NCI-H345 (cell line): ENCODE measurements at places on chromosomes 12 and 14.
A peak's percentile ranks its signal among the peaks of the same experiment; 100 is the strongest.

GRCh38 chr12:119989731-119990381, 820 bp downstream of the BICDL1 start:
- DNase-seq = no peak

DNA sequence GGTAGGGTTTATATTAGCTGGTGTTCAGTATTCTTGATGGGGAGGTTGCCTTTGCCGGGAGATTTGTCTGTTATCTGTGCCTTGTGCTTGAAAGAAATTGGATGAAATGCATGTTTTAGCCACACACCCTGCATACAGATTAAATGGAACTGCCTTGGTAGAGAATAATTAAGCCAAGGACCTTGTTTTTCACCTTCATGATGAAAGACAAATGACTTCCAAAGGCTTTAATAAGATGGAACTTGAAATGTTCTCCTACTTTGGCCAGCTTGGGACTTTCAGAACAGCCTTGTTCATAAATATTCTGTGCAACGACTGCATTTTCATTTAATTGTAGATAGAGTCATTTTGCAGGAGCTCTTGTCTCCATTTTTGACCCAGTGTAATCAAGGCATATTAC, 21.2 kb downstream of the JDP2 start:
- no peak for DNase-seq

GRCh38 chr12:91037276-91037675, 20.5 kb downstream of the KERA start:
- no peak for DNase-seq

- no peak for DNase-seq
Measured at GRCh38 chr14:68476212-68477109, 316.4 kb downstream of the ZFP36L1 start.

- no peak for DNase-seq
Measured at GRCh38 chr14:65101631-65102440, 481 bp downstream of the MAX start.

DNA sequence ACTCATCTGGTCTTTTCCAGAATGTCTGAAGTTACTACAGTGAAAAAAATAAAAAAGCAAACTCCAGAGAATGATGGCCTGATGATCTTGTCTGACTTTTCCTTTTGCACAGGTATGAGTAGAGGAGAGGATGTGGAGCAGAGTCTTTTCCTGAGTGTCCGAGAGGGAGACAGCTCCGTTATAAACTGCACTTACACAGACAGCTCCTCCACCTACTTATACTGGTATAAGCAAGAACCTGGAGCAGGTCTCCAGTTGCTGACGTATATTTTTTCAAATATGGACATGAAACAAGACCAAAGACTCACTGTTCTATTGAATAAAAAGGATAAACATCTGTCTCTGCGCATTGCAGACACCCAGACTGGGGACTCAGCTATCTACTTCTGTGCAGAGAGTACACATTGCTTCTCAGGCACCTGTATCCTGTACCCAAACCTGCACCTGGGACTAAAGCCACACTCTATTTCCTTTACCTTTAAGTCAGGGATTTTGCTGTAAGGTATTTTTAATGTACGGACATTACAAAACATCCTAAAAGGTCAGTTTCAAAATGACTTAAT, 75.8 kb upstream of the OR4E1 start:
- no peak for DNase-seq

- DNase-seq = no peak
Measured at GRCh38 chr14:58770491-58770982, 132.8 kb downstream of the DACT1 start.

DNA sequence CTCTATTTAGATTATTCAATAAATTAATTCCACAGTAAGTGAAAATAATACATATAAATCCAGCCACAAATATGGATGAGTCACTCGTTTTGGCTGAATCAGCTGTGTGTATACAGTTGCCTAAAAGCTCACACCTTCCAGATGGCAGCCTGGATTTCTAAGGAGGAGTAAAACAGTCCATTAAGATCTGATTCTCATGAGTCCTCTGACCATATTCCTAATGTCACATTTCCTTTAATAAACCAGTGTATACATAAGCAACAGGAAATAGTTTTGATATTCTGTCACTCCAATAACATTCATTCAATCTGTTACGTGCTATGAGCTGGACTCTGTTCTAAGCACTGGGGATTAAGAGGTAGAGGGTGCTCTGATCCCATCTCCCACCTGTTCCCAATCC, 21.8 kb downstream of the MDM1 start:
- DNase-seq = no peak

DNA sequence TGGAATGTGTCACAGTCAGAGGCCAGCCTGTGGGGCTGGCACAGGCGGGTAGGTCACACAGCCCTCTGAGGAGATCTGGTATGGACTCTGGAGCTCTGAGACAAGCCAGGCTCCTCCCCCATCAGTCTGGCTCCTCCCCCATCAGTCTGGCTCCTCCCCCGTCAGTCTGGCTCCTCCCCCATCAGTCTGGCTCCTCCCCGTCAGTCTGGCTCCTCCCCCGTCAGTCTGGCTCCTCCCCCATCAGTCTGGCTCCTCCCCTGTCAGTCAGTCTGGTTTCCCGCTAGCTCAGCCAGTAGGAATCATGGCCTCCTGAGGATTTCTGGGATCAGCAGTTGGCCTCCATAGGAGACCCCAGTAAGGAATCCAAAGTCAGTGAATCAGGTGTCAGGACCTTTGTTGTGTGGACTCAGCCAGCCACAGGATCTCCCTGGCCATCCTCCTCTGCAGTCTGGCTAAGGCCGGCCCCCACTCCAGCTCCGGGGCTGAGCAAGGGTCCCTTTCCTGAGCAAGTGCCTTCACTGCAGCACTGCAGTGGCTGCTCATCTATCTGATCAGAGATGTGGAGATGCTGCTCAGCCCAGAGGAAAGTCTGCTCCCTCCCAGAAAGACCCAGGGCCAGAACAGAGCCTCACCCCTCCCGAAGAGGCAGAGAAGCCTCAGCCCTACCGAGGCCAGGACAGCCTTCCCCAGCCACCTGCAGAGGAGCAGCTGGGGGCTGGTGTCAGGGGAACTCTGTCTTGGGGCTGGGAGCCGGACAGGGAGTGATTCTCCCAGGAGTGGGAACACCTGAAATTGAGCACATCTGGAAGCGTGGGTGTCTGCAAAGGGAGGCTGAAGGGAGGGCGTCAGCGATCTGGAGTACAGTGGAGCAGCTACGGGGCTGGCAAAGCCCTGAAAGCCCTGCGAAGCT, 35.7 kb downstream of the IQSEC3 start:
- no peak for DNase-seq

GRCh38 chr14:99758121-99758821, 34.9 kb upstream of the EML1 start:
- no peak for DNase-seq

GRCh38 chr14:47826809-47827208, 151.4 kb upstream of the MDGA2 start:
- no peak for DNase-seq

DNA sequence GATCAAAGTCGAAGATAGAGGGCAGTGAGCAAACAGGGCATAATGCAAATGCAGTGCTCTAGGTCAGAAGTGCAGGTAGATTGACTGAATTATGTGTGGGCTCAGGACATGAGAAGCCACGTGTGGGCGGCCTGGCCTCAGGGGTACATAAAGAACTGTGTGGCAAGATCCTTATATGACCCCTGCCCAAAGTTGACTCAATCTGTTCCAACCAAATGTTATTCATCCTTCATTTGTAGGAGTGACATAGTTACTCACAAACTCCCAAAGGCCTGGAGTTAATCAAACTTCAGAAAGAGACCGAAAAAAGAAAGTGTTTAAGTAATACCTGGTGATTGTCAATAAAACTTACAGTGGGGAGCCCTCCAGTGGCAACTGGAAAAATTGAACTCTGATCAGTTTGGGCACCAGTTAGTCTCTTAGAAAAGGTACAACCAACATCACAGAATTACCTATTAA, 150.4 kb upstream of the FAR2 start:
- DNase-seq = no peak

- no peak for DNase-seq
Measured at GRCh38 chr12:114403690-114404066, 2.3 kb downstream of the TBX5 start.

- DNase-seq = no peak
Measured at GRCh38 chr12:27293463-27293862, 39.2 kb upstream of the BMAL2 start.

DNA sequence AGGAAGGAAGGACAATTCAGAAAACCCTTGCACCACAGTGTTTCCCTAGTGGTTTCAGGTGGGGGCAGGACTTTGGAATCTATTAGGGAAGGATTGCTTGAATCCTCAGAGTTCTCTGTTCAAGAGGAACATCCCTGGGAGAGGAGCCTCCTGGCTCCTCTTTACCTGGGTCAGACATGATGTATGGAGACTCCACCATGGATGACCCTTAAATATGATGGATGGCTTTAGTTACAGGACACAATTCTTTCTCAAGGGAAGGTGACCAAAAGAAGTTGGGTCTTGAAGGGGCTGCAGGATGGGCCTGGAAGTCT, 396.6 kb downstream of the NRXN3 start:
- DNase-seq = no peak

- DNase-seq = no peak
Measured at GRCh38 chr14:71583194-71583593, 349.0 kb upstream of the RGS6 start.

DNA sequence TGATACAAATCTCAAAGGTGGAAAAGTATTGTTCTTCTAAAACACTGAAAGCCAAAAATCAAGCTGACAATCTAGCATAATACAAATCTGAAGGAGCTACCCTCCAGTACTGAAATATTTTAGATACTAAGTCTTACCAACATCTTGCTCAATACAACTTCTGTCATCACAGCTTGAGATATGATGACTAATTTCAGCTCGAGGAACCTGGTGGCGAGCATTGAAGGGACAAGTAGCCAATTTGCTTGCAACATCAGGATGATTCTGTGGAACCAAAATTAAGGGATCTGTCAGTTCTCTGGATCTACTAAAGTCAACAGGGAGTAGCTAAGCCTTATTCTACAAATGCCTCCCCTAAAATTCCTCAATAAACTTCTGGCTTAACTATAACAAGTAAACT, 10.4 kb downstream of the GTSF1 start:
- no peak for DNase-seq

- DNase-seq = no peak
Measured at GRCh38 chr12:106170285-106170684, 31.5 kb upstream of the NUAK1 start.

GRCh38 chr12:89437231-89437630, 84.9 kb upstream of the DUSP6 start:
- DNase-seq = no peak

- no peak for DNase-seq
Measured at GRCh38 chr14:105817971-105818711, 291.8 kb downstream of the TMEM121 start.

DNA sequence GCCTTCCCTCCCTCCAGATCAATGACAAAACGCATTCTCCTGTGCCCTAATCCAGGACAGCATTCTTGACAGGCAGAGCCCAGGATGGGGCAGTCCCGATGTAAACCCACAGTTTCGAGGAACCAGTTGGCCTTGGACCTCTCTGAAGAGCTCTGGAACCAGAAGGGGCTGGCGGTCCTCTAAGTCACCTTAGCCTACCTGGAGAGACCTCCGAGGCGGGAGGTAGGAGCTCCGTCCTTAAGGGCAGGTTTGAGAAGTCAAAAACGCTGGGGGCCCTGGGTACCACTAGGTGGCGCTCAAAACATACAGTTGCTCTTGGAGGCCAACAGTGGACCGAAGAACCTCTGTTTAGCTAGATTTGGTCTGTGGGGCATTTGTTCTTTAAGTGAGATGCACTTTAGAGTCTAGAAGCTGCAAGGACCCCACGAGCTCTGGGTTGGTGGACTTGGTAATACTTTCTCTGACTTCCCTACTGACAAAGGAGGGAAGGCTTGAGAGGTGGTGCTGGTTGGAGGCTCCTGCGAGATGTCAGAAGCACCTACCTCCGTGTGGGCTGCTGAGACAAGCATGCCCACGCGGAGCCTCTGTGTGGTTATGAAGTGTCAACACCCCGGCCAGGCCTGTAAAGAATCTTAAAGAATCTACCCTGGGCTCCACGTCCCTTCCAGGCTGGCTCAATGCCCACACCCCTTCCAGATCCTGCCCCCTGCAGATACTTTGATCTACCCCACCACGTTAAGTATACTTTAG, 74.8 kb upstream of the CHST11 start:
- DNase-seq = peak; percentile 86

DNA sequence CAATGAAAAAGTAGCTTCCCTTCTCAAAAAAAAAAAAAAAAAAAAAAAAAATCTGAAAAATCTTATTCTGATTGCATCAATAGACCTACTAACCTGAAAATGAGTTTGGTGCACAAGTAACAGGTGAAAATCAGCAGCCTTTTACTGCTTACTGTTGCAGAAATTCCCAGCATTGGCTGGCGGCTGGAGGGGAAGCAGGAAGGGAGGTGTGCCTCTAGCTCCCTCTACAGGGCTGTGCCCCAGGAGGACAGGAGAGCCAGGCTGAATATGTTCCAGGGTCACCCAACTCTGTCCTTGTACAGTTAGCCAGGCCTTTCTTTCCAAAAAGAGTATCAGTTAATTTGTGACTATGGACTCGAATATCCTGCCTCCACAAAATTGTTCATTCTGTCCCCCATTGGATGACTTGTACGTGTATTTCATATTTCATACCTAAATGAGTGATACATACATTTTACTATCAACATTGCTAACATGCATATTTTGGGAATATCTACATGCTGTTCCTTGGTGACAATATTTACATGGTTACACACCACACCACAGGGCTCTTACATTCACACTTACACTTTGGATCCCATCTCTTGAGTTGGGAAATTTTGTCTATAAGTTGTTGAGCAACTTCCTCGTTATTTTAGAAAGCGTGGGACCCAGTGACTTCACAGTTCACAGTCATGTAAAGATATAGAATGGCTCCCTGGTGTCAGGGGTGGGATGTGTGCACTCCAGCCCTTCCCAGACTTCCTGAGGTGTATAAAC, 124.8 kb downstream of the SAMD4A start:
- peak; percentile 50 for DNase-seq

DNA sequence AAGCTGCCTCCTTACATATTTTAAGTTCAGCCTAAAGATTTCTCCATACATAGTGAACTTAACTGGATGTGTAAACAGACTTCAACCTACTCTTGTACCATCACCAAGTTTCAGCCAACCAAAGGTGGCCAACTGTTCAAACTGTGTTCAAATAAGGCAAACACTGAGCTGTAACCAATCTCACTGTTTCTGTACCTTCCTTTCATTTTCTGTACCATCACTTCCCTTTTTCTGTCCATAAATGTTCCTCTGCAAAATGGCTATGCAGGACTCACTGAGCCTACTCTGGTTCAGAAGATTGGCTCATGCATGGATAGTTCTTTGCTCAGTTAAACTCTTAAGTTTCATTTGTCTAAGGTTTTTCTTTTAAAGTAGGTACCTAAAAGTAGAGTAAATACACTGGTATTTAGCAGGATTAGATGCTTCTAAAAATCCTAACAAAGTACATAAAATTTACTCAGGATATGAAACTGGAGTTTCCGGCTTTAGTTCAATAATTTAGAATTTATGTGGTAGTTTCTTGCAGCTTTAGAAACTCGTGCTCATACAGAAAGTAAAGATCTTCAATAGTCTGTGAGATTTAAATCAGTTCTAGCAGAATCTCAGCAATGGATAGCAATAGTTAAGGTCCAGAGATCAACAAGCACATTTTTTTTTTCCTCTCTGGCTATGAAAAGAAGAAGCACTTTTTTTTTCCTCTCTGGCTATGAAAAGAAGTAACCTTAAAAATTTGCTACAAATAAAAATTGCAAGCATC, 282.0 kb upstream of the PPFIA2 start:
- DNase-seq = no peak

- no peak for DNase-seq
Measured at GRCh38 chr14:91061056-91061887, 831 bp upstream of the RPS6KA5 start.

GRCh38 chr12:24153079-24153478, 203.6 kb upstream of the SOX5 start:
- DNase-seq = no peak
